ENCODE measurements at places on chromosomes 1 and 21. TPM values are rescaled to one million over a fixed set of nuclear protein-coding genes. Genes with fewer than 3 reads are reported as not detected.
A peak's percentile ranks its signal among the peaks of the same experiment; 100 is the strongest.

C4BPA gene
- not detected for total RNA-seq

SMPDL3B gene
- total RNA-seq = 0.55 TPM

RNF186 gene
- total RNA-seq = not detected

TPTE gene
- total RNA-seq = not detected

GRCh38 chr1:30692948-30693301 lies 30.5 kb downstream of the MATN1 start:
- DNase-seq = peak; percentile 67

- DNase-seq = no peak
Observed at GRCh38 chr1:91511386-91511785, 10.7 kb downstream of the CDC7 start.

GRCh38 chr1:171793636-171794035 lies 12.2 kb downstream of the METTL13 start:
- no peak for DNase-seq

DNA sequence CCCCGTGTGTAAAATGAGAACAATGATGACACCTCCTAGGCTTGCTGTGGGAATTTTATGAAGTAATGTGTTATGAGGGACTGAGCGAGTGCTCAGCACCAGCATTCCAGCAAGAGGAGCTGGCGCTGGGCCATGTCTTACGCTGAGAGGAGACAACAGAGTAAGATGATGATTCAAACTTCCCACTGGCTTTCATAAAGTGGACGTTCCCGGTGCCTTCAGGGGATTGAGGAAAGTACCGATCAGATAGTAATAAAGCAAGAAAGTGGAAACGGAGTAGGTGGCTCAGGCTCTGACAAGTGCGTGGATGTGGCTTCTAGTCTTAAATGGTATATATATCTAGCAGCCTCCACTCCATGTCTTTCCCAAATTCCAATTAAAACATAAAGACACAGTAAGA lies 23.8 kb downstream of the EPHA10 start:
- no peak for DNase-seq

GRCh38 chr1:221078260-221078965 lies 199.2 kb downstream of the HLX start:
- DNase-seq = no peak
